ENCODE measurements at places on chromosomes 1 and 21.

DNA sequence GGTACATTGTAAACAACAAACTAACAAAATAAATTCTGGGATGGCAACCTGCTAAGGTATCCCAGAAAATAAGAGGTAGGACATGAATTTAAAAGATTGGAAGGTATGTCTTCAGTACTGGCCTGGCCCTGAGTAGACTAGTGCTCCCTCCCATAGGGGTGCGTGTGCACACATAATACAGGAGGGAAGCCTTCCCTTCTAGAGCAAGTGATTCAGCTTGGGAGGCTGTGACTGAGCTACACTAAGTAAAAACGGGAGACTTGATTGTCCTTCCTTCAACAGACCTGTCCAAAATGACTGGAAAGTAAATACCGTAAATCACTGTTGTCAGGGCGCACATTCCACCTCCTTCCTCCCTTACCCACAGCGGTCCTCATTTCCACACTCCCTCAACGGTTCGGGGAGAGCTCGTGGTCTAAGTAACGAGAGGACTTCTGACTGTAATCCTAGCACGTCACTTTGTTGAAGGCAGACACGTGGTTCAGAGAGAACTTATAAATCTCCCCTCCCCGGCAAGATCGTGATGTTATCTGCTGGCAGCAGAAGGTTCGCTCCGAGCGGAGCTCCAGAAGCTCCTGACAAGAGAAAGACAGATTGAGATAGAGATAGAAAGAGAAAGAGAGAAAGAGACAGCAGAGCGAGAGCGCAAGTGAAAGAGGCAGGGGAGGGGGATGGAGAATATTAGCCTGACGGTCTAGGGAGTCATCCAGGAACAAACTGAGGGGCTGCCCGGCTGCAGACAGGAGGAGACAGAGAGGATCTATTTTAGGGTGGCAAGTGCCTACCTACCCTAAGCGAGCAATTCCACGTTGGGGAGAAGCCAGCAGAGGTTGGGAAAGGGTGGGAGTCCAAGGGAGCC lies at the start of gene TGFB2:
Gene TGFB2, plus strand, starts transcription at position 523 of the 859 bp plus-strand sequence. CDS start 1,366 bp downstream, outside the sequence.
- peak; percentile 64 for DNase-seq

- DNase-seq, result no peak
Measured at GRCh38 chr1:147560765-147561471, 19.6 kb downstream of the BCL9 start.

- DNase-seq, result no peak
Measured at GRCh38 chr1:86324130-86324822, 71.8 kb downstream of the ODF2L start.

DNA sequence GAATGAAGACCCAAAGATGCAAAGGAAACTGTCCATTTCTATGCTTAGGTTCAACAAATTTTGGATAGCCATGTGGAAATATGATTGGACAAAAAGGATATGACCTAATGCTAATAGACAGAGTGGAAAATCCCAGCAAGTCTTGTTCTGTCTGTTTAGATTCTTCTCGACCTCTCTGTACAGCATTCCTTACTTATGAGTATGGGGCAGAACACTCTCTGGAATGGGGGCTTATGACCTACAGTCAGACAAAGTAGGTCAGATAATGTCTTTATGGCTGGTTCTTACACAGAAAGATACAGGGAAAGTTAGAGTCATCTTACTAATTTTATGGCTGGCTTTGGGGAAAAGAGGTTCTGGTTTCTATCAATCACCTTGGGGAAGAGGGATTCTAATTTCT lies 2.8 kb downstream of the GCSAML start:
- DNase-seq, result no peak

GRCh38 chr1:100722221-100722620 lies 2.7 kb downstream of the VCAM1 start:
- no peak for DNase-seq

GRCh38 chr1:179744401-179745130 lies 1.5 kb downstream of the FAM163A start:
- no peak for DNase-seq

GRCh38 chr1:100290291-100290690 lies 24.3 kb downstream of the RTCA start:
- DNase-seq, result no peak

DNA sequence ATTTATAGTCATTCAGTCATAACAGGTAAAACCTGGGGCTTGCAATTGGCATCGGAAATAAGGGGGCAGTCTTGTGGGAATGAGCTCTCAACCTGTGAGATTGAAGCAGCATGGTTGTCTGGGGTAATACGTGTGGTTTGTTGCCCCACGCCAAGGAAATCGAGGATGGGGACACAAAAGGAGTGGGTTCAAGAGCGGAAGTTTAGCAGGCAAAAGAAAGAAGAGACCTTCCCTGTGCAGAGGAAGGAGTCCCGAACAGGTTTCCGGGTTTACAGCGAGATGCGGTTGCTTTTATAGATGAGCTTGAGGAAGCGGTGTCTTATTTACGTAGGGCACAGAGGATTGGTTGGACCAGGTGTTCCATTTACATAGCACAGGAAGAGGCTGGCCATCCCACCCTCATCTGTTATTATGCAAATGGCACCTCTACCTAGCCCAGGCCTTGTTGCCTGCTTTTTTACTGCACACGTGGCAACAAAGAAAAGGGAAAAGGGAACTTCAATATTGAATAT lies 37.3 kb downstream of the IFNAR1 start:
- no peak for DNase-seq

GRCh38 chr1:234737967-234738314 lies 128.0 kb upstream of the IRF2BP2 start:
- no peak for DNase-seq

DNA sequence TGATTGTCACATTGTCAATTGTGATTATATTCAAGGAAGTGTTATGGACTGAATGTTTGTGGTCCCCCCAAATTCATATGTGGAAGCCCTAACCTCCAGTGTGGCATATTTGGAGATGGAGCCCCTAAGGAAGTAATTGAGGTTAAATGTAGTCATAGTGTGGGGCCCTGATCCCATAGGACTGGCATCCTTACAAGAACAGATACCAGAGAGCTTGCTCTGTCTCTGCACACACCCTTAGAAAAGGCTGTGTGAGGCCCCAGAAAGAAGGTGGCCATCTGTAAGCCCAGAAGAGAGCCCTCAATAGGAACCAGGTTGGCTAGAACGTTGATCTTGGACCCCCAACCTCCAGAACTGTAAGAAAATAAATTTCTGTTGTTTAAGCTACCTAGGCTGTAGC lies 28.1 kb downstream of the VANGL1 start:
- no peak for DNase-seq

DNA sequence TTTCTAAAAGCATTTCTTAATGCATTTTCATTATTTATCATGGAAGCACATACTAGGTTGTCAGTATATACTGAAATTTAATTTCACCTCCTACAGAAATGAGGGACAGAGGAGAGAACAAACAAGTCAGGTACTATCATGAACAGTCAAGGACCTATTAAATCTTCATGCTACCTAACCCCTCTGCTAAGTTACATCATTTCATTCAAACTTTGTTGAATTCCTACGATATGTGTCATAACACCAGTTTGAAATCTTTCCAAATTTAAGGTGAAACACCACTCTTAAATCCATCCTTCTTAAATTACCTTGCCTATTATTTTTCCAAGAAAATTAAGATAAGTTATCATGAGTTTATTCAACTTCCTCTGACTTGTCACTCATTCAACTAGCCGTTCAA lies 78.9 kb downstream of the DENND1B start:
- no peak for DNase-seq

DNA sequence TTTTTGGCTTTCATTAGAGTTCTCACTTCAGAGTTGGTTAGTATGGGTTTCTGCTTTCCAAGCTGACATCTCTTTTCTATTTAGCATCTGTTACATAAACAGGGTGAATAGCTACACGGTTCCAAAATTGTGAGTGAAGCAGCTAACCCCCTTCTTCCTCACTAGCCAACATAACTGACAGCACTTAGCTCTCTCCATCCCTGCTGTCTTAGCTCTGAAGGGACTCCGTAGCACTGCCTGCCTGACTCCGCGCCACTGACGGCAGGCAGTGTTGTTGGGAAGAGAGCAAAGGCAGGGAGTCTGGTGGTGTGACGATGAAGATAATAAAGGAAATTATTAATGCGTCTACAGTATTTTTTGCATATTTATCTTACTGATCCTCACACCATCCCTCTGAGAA lies 247.0 kb downstream of the PTBP2 start:
- DNase-seq, result no peak

- DNase-seq, result peak; percentile 93
Measured at GRCh38 chr1:15952317-15953258, 23.3 kb downstream of the ZBTB17 start.

DNA sequence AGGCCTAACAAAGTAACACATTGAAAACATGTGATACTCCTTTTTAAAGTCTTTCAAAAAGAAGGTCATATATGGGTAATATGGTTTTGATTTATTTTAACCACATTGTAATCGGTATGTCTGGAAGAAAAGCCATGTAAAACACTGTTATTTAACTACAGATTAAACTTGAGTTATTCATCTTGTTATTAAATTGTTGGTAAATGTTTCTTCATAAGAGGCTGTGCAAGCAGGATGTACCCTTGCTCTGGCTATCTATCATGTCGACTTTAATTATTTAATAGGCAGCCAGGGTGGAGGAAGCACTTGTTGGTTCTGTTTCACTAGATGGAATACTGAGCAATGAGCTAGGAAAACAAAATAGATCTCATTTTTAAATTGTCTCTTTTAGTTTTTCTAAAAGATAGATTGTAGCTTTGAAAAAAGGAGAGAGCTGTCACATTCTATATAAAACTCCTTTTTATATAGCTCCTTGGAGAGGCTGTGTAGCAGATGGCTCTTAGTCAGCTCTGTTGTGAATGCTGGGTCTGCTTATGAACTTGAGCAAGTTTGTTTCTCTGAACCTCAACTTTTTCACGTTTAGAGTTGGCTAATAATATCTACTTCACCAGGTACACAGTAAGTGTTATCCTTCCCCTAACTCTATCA lies 39.5 kb downstream of the LRRC8B start:
- DNase-seq, result no peak

GRCh38 chr1:199102239-199102638 lies 463.4 kb downstream of the PTPRC start:
- DNase-seq, result no peak

- DNase-seq, result peak; percentile 87
Measured at GRCh38 chr1:109776911-109777310, 13.2 kb upstream of the EPS8L3 start.

GRCh38 chr21:28066596-28067387 lies 925.9 kb downstream of the LTN1 start:
- DNase-seq, result no peak
